Hindlimb muscle (tissue), 1 donor: ENCODE measurements at places on chromosomes 1 and 21.

- DNase-seq = no peak
Measured at GRCh38 chr21:33441489-33442477, 38.0 kb downstream of the TMEM50B start.

DNA sequence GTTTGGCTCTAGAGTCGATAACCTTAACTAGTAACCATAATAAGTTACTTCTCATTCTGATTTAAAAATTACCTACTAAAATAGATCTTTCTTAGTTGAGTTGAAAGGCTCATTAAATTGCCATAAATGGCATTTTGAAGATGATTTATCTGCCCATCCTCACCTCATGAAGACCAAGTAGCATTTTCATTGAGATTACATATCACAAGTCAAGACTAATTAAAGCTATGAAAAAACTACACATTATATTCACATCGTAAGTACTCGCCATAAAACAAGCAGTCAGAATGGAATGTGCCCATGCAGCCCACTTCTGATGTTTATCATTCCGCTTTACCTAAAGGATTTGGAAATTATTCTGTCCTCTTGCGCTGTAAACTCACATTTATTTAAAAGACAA, 212.0 kb downstream of the COL11A1 start:
- DNase-seq = no peak

GRCh38 chr1:92165389-92165788, 52.3 kb upstream of the C1orf146 start:
- no peak for DNase-seq

GRCh38 chr1:147756341-147756740, 4.1 kb downstream of the GJA5 start:
- no peak for DNase-seq

GRCh38 chr1:156922986-156923669, 2.7 kb downstream of the LRRC71 start:
- no peak for DNase-seq
